ENCODE measurements at places on chromosomes 11 and 22.

- peak; percentile 18 for DNase-seq
Observed at GRCh38 chr11:129281471-129282415, 89.6 kb upstream of the ARHGAP32 start.

DNA sequence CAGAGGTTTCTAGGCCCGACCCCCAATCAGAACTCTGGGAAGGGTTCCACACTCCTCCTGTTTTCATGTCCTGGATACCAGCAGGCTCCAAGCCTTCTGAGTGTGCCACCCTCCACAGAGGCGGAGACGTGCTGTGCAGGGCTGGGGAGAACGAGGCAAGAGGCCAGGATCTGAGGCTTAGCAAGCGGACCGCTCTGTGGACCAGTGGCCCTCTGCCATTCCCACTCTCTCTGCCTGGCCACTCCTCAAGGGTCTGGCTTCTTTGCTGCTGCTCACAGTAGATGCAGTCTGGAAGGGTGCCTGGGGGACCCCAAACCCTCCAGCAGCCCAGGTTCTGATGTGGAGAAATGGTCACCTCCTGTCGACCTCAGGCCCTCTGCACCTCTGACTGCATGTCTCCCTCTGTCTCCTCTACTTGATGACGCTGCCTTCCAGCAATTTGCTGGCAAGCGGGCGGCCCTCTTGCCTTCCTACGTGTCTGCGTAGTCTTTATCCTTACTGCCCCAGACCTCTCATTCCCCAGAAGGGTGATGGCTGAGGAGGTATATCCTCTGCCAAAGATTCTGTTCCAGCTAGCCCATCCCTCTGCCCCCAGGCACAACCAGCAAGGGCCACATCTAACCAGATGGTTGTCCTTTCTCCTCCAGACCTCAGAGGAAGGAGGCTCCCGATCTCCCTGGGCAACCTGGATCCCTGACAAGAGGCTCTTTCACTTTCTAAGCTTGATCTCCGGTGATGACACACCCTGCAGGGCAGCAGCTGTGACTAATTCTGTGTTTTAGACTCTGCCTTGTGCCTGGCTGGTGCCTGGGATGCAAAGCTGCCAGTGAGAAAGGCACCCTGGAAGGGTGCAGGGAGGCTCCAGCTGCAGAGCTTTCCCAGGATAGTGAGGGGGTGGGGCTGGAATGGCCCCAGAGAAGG is 87.3 kb downstream of the NAT10 start:
- DNase-seq = no peak

DNA sequence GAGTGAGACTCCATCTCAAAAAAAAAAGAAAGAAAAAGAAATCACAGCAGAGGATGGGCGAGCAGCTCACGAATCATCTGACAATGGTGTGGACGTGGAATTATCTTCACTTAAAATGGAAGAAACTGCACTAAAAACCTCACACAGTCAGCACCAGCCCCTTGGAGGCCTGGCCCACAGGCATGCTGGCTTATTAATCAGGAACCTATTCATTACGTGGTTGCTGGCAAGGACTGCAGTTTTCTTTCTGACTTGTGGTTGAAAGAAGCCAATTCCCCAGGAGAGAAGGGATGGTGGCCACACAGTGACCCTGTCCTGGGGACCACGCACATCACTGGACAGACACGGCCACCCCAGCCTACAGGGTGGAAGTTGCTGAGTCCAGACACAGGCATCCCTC is 401.1 kb downstream of the CTTN start:
- DNase-seq = no peak

DNA sequence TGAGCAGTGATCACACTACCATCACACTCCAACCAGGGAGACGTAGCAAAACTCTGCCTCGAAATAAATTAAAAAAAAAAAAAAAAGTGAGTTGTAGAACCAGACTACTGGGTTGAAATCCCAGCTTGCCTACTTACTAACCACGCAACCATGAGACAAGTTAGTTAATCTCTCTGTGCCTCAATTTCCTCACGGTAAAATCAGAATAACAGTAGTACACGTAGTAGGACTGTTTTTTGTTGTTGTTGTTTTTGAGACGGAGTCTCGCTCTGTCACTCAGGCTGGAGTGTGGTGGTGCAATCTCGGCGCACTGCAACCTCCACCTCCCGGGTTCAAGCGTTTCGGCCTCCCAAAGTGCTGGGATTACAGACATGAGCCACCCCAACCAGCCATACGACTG is 14.2 kb downstream of the RAB6A start:
- no peak for DNase-seq

- DNase-seq = peak; percentile 13
Observed at GRCh38 chr11:69704508-69705253, 859 bp upstream of the FGF19 start.

GRCh38 chr22:21047730-21048129 is 2.0 kb downstream of the LRRC74B start:
- peak; percentile 51 for DNase-seq

GRCh38 chr11:100625041-100625440 is 62.0 kb upstream of the ARHGAP42 start:
- DNase-seq = no peak

GRCh38 chr11:125948278-125949051 is 2.6 kb downstream of the VSIG10L2 start:
- DNase-seq = no peak

- no peak for DNase-seq
Observed at GRCh38 chr11:115151010-115151409, 353.2 kb downstream of the CADM1 start.

DNA sequence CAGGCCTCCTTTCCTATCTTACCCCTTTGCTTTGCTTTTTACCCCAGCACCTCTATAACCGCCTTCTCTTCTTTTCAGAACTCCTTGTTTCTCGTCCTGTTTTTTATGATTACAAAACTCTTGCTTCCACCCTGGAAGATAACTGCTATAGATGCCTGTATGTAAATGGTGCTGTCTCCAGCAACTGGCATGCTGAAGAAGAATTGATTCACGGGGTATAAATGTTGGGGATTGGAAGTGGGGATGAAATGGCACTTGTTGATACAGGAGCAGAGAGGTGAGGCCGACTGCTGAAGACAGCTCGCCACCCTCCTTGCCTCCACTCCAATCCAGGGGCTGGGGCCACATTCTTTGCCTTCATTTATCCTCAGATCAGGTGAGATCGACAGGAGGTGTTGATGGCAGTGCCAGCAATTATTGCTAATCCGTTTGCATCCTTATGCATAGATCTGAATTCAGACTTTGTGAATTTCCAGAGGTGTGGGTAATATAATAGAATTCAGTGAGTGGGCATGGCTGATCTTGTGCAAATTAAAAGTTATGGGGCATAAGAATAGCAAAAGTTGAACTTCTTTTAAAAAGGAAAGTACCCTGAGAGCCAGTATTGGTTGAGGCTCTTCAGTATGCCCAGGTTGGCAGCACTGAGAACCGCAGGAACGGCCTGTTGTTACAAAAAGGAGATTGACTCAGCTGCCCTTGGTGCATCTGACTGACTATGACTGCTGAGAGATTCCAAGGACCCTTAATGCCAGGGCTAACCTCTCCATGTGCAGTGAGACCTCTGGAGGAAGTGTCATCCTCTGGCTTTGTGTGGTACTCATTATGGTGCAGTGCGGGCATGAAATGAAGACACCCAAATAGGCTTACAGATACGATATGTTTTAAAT is 5.3 kb downstream of the NEAT1 start:
- no peak for DNase-seq

GRCh38 chr11:60143768-60144167 is 39.1 kb downstream of the MS4A6A start:
- DNase-seq = no peak

GRCh38 chr22:49642331-49642730 is 185.3 kb downstream of the BRD1 start:
- DNase-seq = no peak

GRCh38 chr22:23793326-23793725 is 6.6 kb downstream of the SMARCB1 start:
- no peak for DNase-seq

DNA sequence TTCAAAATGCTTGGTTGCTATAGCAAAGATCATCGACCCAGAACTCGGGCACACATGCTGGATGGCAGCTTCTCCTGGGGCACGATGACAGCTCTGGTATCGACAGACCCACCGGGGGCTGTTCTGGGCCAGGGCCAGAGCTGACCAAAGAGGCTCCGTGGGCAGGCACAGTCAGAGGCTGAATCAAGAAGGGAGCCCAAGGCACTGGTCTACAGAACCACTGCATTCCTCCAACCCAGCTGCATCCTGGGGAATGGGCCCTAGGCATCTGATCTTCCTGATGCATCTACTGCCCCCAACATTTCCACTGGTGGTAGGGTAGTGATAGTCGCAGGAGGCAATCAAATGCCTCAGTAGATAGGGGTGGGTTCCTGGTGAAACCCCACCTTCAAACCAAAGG is 470.3 kb downstream of the TBC1D22A start:
- no peak for DNase-seq

- DNase-seq = no peak
Observed at GRCh38 chr22:50275181-50276055, 5.2 kb upstream of the MAPK11 start.

DNA sequence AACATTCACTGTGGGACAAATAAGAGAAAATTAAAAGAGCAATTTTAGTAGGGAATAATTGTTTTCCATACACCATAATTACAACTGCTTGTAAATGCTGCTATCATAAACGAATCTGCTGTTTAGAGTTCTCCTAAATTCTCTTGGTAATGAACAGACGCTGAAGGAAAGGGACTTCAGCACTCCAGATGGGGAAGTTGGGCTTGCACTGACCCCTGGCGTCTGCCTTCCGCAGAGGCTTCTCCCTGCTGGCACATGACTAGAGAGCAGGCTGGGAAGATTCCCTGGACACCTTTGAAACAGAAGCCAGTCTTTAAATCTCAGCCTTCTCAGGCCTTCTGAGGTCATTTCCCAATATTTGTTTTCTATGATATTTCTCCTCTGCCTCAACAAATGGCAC is 84.1 kb downstream of the NXPE2 start:
- DNase-seq = peak; percentile 74

Measured in NCI-H1092 treated with DMSO at 0.1 percent for 48 hours (cell line).